ENCODE measurements at places on chromosomes 3 and 15.

- no peak for DNase-seq
Measured at GRCh38 chr15:92468991-92469390, 75.3 kb downstream of the ST8SIA2 start.

- DNase-seq: no peak
Measured at GRCh38 chr3:78734048-78734637, 1033.7 kb downstream of the ROBO1 start.

- DNase-seq: no peak
Measured at GRCh38 chr15:88489321-88489720, 21.8 kb downstream of the MRPS11 start.

- no peak for DNase-seq
Measured at GRCh38 chr3:37952564-37952963, 38.0 kb upstream of the VILL start.

- DNase-seq: no peak
Measured at GRCh38 chr15:39018966-39019365, 454.4 kb upstream of the RASGRP1 start.

DNA sequence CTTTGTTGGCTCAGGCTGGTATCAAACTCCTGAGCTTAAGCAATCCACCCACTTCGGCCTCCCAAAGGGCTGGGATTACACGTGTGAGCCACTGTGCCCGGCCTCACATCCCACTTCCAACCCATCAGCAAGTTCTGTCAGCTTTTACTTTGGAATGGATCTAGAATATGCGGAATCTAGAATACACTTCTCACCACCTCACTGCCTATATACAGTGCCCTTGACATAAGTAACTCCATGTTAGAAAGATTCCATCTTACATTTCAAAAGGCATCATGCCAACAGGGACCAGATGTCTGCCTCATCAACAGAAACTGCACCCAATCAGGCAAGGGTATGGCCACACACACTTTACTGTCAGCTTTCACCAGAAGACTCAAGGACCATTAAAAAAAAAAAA is 9.9 kb upstream of the RBSN start:
- DNase-seq: no peak
